ENCODE measurements at places on chromosomes 16 and 17. TPM values are rescaled to one million over a fixed set of nuclear protein-coding genes. Genes with fewer than 3 reads are reported as not detected.

DNA sequence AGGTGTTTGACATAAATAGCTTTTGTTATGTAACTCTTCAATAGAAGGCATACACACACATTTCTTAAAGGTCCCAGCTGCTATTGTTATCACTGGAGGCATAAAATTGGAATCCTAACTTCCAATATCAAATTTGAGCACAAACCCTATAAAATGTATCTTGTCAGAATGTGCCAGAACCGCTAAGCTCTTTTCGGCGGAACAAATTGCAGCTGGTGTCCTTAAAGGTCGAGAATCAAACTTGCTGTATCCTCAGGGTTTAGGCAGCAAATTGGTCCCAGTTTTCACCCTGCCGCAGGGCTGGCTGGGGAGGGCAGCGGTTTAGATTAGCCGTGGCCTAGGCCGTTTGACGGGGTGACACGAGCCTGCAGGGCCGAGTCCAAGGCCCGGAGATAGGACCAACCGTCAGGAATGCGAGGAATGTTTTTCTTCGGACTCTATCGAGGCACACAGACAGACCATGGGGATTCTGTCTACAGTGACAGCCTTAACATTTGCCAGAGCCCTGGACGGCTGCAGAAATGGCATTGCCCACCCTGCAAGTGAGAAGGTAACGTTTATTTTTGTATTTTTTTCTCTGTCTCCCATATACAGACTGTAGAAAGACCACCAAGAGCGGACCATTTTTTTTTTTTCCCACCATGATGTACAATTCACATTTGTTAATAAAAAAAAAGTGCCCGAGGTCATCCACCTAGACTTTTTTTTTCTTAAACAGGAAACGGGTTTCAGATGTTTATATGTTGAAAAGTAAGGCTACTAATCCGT, 297.1 kb downstream of the IRF8 start:
- DNase-seq: no peak
- H3K4me1 ChIP-seq: no peaks in the 10 kb centered on the region
- no peak overlapping the region for H3K4me3 ChIP-seq
- no peaks in the 10 kb centered on the region for H3K36me3 ChIP-seq

- no peaks in the 10 kb centered on the region for H3K27me3 ChIP-seq
- H3K27ac ChIP-seq: peak overlapping the region; percentile 33
- no peak for DNase-seq
- peaks cover 7% of the 10 kb centered on the region for H3K4me1 ChIP-seq
- peaks cover 6% of the 10 kb centered on the region for H3K36me3 ChIP-seq
Measured at GRCh38 chr16:83814659-83814985, 6.8 kb downstream of the HSBP1 start.

GRCh38 chr16:85285681-85286065, 173.4 kb upstream of the CIBAR2 start:
- H3K27me3 ChIP-seq: no peaks in the 10 kb centered on the region
- no peak overlapping the region for H3K4me3 ChIP-seq
- H3K36me3 ChIP-seq: no peaks in the 10 kb centered on the region
- no peak overlapping the region for H3K27ac ChIP-seq
- H3K4me1 ChIP-seq: peaks cover 70% of the 10 kb centered on the region

- peaks cover 14% of the 10 kb centered on the region for H3K4me1 ChIP-seq
- DNase-seq: no peak
- H3K4me3 ChIP-seq: no peak overlapping the region
- H3K27ac ChIP-seq: no peak overlapping the region
- no peaks in the 10 kb centered on the region for H3K27me3 ChIP-seq
Measured at GRCh38 chr17:81687770-81688541, 4.1 kb downstream of the HGS start.

Gene ZNF75A
- 26.9 TPM for polyA plus RNA-seq

- DNase-seq: no peak
- peaks cover 41% of the 10 kb centered on the region for H3K36me3 ChIP-seq
- H3K4me3 ChIP-seq: no peak overlapping the region
- H3K27me3 ChIP-seq: no peaks in the 10 kb centered on the region
Measured at GRCh38 chr16:13936596-13937081, 16.7 kb downstream of the ERCC4 start.

DNA sequence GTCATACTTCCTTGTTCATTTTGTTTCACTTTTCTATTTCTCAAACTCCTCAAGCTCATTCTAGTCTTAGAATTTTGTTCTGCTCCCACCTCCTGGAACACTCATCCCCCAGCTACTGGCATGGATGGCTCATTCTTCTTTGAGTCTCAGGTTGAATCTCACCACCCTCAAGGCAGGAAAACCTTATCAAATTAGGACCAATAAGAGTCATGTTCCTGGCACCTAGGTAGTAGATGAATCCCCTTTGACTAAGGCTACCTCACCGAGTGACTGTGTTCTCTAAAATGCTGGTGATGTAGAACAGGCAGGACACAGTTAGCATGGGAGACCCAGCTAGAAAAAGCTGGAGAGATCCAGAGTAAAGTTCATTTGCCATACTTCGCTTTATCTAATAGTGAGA, 1050.8 kb upstream of the EEF2KMT start:
- H3K27me3 ChIP-seq: no peaks in the 10 kb centered on the region
- no peak for DNase-seq
- no peak overlapping the region for H3K27ac ChIP-seq
- no peaks in the 10 kb centered on the region for H3K36me3 ChIP-seq
- H3K4me3 ChIP-seq: no peak overlapping the region

Gene LRRC3C
- not detected for polyA plus RNA-seq

Gene KRT36
- polyA plus RNA-seq: not detected

- H3K4me1 ChIP-seq: peaks cover 13% of the 10 kb centered on the region
- H3K36me3 ChIP-seq: no peaks in the 10 kb centered on the region
- H3K27ac ChIP-seq: peak overlapping the region; percentile 37
- H3K27me3 ChIP-seq: peaks cover 2% of the 10 kb centered on the region
- no peak overlapping the region for H3K4me3 ChIP-seq
Measured at GRCh38 chr17:51617986-51618385, 357.6 kb downstream of the UTP18 start.

Gene ABCA6
- polyA plus RNA-seq: 8.3 TPM

Gene TBC1D28
- not detected for polyA plus RNA-seq

GRCh38 chr17:52106638-52107261, 51.8 kb downstream of the CA10 start:
- H3K4me1 ChIP-seq: no peaks in the 10 kb centered on the region
- no peak overlapping the region for H3K4me3 ChIP-seq
- no peaks in the 10 kb centered on the region for H3K36me3 ChIP-seq
- no peaks in the 10 kb centered on the region for H3K27me3 ChIP-seq
- DNase-seq: peak; percentile 71
- H3K27ac ChIP-seq: no peak overlapping the region

Gene METRNL
- polyA plus RNA-seq: 28.3 TPM

DNA sequence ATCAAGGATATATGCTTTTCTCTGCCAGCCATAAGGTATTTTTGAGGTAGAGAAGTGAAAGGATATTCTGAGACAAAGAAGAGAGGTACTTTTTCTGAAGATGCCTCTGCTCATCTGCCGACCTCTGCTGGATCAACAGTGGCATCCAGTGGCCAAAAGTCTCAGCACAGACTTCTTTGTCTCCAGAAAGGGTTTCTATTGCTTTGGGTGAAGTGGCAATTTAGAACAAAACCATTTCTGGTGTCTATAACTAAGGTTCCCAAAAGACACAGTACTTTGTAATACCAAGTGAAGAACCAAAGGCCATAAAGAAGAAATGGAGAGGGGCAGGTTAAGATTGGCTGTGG, 155.2 kb upstream of the C17orf78 start:
- no peaks in the 10 kb centered on the region for H3K4me1 ChIP-seq
- no peak overlapping the region for H3K27ac ChIP-seq
- no peak overlapping the region for H3K4me3 ChIP-seq

- no peak overlapping the region for H3K4me3 ChIP-seq
- peaks cover 67% of the 10 kb centered on the region for H3K36me3 ChIP-seq
- H3K27ac ChIP-seq: no peak overlapping the region
- DNase-seq: no peak
Measured at GRCh38 chr16:74623839-74624235, 16.9 kb upstream of the GLG1 start.

Gene PSMD11
- 55.2 TPM for polyA plus RNA-seq

DNA sequence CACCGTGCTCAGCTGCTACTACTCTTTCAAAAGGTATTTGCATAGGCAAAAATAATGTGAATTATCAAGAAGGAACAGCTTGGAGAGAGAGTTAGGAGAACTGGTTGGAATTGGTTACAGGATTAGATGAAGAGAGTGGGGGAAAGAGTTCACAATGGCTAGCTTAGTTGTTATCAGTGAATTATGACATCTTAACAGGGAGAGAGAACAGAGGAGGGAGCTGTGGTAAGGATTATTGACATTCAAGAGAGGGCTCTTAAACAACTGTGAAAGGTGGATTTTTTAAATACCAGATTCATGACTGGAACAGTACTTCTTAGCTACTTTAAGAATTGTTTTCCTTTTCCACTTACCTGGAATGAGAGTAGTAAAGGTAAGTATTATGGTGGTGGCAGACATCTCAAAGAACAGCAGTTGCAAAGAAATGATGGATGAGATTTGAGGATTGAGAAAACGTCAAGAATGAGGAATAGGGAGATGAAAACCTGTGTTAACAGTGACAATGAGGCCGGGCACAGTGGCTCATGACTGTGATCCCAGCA, 43.9 kb upstream of the SLC5A11 start:
- H3K4me3 ChIP-seq: no peak overlapping the region
- peaks cover 75% of the 10 kb centered on the region for H3K36me3 ChIP-seq
- no peak for DNase-seq
- no peak overlapping the region for H3K27ac ChIP-seq
- H3K4me1 ChIP-seq: no peaks in the 10 kb centered on the region

- H3K4me3 ChIP-seq: no peak overlapping the region
- H3K27me3 ChIP-seq: no peaks in the 10 kb centered on the region
- DNase-seq: no peak
- H3K27ac ChIP-seq: no peak overlapping the region
- H3K4me1 ChIP-seq: peaks cover 61% of the 10 kb centered on the region
Measured at GRCh38 chr17:77366558-77367245, 225.9 kb downstream of the SEC14L1 start.

Gene SLC25A19
- polyA plus RNA-seq: 8.3 TPM

GRCh38 chr17:10041287-10041612, 136.2 kb upstream of the RCVRN start:
- peaks cover 20% of the 10 kb centered on the region for H3K4me1 ChIP-seq
- no peak overlapping the region for H3K4me3 ChIP-seq
- peak; percentile 17 for DNase-seq
- H3K27me3 ChIP-seq: no peaks in the 10 kb centered on the region
- no peak overlapping the region for H3K27ac ChIP-seq

GRCh38 chr16:85929259-85929721, 30.3 kb downstream of the IRF8 start:
- H3K27ac ChIP-seq: no peak overlapping the region
- DNase-seq: no peak

Gene RASL10B
- polyA plus RNA-seq: 5.1 TPM

Gene EPX
- 0.26 TPM for polyA plus RNA-seq

Gene KCNH6
- polyA plus RNA-seq: 0.14 TPM

GRCh38 chr16:28974007-28974436, 556 bp upstream of the SPNS1 start:
- peak overlapping the region; percentile 91 for H3K27ac ChIP-seq
- peaks cover 17% of the 10 kb centered on the region for H3K4me1 ChIP-seq
- H3K27me3 ChIP-seq: no peaks in the 10 kb centered on the region
- DNase-seq: peak; percentile 71

DNA sequence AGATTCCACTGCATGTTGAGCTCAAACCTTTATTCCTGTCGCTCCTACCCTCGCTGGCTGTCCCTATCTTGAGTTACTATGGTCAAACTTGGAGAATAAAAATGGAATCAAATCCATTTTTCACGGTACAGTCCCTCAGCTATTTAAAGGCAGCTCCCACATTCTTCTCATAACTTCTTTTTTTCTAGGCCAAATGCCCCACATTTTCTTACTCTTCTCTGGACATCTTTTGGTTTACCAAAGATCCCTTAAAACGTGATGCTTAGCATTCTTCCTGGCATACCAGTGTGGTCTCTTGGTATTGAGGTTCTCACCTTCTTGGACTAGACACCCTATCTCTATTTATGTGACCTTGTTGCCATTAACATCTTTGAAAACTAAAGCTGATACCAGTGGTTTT, 48.3 kb upstream of the MAF start:
- H3K4me1 ChIP-seq: peaks cover 17% of the 10 kb centered on the region
- no peaks in the 10 kb centered on the region for H3K36me3 ChIP-seq
- DNase-seq: no peak
- no peak overlapping the region for H3K4me3 ChIP-seq

DNA sequence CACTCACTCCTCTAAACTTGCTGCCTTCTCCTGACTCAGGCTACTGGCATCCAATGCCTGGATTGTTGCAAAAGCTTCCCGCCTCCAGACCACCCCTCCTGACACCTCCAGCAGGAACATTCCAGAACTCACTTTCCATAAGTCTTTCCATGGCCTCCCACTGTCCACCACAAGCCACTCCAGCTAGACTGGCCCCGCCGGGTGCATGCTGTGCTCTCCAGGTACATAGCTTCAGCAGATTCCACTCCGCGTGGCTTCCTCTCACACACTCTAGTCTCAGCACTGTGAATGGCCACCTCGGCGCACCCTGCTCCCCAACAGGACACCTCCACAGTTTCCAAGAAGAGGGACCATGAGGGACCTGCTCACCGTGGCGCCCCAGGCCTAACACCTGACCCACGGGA, 25.9 kb upstream of the FAAP100 start:
- peaks cover 11% of the 10 kb centered on the region for H3K4me1 ChIP-seq
- no peaks in the 10 kb centered on the region for H3K27me3 ChIP-seq
- H3K4me3 ChIP-seq: no peak overlapping the region
- H3K27ac ChIP-seq: no peak overlapping the region
- DNase-seq: no peak
- peaks cover 68% of the 10 kb centered on the region for H3K36me3 ChIP-seq

DNA sequence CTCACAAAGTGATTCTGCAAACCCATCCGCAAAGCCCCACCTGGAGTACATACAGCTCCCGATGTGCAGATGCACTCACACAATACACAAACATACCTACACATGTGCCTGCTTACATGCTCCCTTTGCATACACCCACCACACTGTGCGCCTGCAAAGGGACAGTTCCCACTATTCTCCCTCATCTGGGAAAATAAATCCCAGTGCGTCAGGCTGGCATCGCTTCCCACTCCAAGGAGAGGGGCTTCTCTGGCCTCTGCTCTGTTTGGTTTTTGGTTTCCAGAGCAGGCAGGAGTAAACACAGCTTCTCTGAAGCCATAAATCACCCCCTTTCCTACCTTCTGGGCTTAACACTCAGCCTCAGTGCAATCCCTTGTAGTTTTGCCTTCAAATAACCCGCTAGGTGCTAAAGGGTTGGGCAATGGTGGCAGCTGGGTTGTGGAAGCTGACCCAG, 14.7 kb downstream of the HOXB4 start:
- H3K27me3 ChIP-seq: peaks cover 94% of the 10 kb centered on the region
- no peak overlapping the region for H3K27ac ChIP-seq
- H3K36me3 ChIP-seq: no peaks in the 10 kb centered on the region
- DNase-seq: no peak
- peak overlapping the region; percentile 48 for H3K4me3 ChIP-seq

Gene ATP2C2
- 1.4 TPM for polyA plus RNA-seq

- DNase-seq: peak; percentile 73
- peak overlapping the region; percentile 42 for H3K27ac ChIP-seq
- H3K27me3 ChIP-seq: no peaks in the 10 kb centered on the region
- H3K4me3 ChIP-seq: no peak overlapping the region
- H3K4me1 ChIP-seq: peaks cover 2% of the 10 kb centered on the region
Measured at GRCh38 chr17:3475251-3475685, 529 bp upstream of the ASPA start.

All from muscle of leg (tissue), 16 donors.